ENCODE measurements at places on chromosomes 7 and 10. TPM values are rescaled to one million over a fixed set of nuclear protein-coding genes. Genes with fewer than 3 reads are reported as not detected.

Gene CNPY1
- 0.32 TPM for total RNA-seq

Gene HTRA1
- 83.9 TPM for total RNA-seq

Gene EGFR
- total RNA-seq, result 28.2 TPM

Gene RARRES2
- 86.2 TPM for total RNA-seq

Gene FKBP6
- total RNA-seq, result not detected

Gene CPEB3
- total RNA-seq, result 7.4 TPM
